Natural killer cell (primary cell): ENCODE measurements at places on chromosomes 5 and 9. TPM values are rescaled to one million over a fixed set of nuclear protein-coding genes. Genes with fewer than 3 reads are reported as not detected.

DNA sequence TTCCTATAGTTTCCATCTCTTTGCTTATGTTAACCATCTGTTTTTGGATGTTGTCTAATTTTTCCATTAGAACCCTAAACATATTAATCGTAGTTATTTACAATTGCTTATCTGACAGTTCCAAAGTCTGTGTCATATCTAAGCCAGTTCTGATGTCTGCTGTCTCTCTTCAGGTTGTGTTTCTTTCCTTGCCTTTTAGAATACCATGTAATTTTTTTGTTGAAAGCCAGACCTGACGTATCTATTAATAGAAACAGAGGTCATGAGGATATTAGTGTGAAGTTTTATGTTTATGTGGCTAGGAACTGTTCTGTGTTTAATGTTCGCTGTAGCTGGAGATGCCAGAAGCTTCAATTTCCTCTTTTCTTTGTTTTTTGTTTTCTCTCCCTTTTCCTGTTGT, 52.2 kb downstream of the ZNF618 start:
- DNase-seq, result no peak
- no peaks in the 10 kb centered on the region for H3K27me3 ChIP-seq
- H3K4me1 ChIP-seq, result no peaks in the 10 kb centered on the region
- no peak overlapping the region for H3K4me3 ChIP-seq

GRCh38 chr9:87406543-87407166, 91.0 kb upstream of the DAPK1 start:
- no peak for DNase-seq
- H3K4me3 ChIP-seq, result no peak overlapping the region
- H3K36me3 ChIP-seq, result no peaks in the 10 kb centered on the region
- no peaks in the 10 kb centered on the region for H3K27me3 ChIP-seq

- no peaks in the 10 kb centered on the region for H3K27me3 ChIP-seq
- H3K4me1 ChIP-seq, result no peaks in the 10 kb centered on the region
- no peaks in the 10 kb centered on the region for H3K36me3 ChIP-seq
- H3K4me3 ChIP-seq, result no peak overlapping the region
- H3K27ac ChIP-seq, result no peak overlapping the region
Measured at GRCh38 chr5:158970569-158971014, 129.1 kb downstream of the EBF1 start.

GRCh38 chr5:76990899-76991459, 38.1 kb downstream of the CRHBP start:
- no peaks in the 10 kb centered on the region for H3K36me3 ChIP-seq
- H3K27me3 ChIP-seq, result no peaks in the 10 kb centered on the region
- no peak for DNase-seq
- H3K4me1 ChIP-seq, result no peaks in the 10 kb centered on the region
- no peak overlapping the region for H3K4me3 ChIP-seq

Gene ADAMTSL1
- total RNA-seq, result not detected

Gene PHF24
- total RNA-seq, result not detected

Gene GPRIN1
- 0.92 TPM for total RNA-seq
